Colonic mucosa (tissue), 4 donors: ENCODE measurements at places on chromosomes 6 and 20. TPM values are rescaled to one million over a fixed set of nuclear protein-coding genes. Genes with fewer than 3 reads are reported as not detected.

GRCh38 chr6:161684731-161685475, 411.0 kb upstream of the AGPAT4 start:
- no peak for DNase-seq

DNA sequence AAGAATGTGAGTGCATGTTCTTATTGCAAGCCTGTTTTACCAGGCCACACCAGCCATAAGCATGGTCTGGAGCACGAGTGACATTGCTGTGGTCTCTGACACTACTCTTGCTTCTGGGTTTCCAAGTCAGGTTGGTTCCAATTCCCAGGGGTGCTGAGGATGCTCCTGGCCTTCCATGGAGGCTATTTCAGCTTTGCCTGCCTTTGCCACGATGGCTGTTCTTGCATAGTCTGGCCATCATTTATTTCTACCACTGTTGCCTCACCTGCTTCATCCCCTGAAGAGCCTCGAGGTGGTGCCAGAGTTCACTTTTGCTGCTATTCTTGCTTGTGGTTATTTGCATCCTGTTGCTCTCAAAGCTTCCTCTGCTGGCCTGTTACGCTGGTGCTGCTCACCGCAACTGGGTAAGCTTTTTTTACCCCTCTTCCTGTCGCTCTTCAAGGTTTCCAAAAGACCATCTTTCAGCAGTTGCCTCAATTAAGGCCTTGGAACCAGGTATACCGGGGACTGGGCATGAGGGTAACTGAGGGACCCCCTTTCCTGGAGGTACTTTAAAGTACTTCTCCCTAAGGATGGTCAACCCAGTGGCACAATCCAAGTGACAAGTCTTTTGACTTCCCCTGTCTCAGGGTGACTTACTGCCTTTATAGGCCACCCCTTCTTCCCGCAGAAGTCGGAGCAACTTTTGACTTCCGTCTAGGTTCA, 64.5 kb downstream of the AKAP7 start:
- peak; percentile 51 for DNase-seq

- no peak for DNase-seq
Measured at GRCh38 chr6:155253337-155253736, 10.5 kb upstream of the CLDN20 start.

DNA sequence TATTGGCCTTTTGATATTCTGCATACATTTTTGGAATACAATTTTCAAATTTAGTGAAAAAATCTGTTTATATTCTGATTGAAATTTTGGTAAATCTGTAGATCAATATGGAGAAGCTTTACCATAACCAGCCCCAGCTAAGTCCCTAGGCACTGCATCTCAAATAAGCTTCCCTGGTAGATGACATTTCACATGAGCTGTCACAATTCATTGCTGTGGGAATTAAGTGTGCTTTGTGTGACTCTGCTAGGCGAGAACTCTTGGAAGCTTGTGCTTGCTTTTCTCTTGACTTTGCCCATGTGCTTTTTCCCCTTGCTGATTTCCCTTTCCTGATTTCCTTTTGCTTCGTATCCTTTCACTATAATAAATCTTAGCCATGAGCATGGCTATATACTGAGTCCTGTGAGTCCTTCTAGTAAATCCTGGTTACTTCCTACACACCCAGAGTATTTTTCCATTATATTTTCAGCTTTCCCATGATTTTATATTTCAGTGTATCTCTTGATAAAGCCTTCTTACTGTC, 166.5 kb upstream of the MMS22L start:
- no peak for DNase-seq

EDN1 gene
- total RNA-seq: 16.2 TPM
